COLO829 (cell line): ENCODE measurements at places on chromosomes 16 and 17.

- DNase-seq = no peak
Measured at GRCh38 chr17:28585851-28586250, 9.2 kb upstream of the ALDOC start.

DNA sequence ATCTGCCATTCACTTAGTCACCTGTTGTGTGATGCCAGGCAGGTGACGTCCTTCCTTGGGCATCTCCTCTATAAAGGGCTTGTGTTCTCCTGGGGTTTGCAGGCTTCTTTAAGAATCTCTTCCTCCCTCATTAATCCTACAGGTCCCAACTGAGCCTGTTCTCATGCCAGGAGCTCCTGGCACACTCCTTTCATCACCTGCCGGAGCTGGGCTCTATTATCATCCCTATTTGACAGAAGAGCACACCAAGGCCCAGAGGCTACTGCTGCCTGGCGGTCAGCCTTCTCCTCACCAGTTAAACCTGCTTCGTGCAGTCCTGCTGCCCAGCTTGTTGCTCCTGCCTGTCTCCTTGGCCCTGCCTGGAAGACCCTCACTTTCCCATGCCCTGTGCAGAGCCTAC lies 51.2 kb downstream of the RAI1 start:
- no peak for DNase-seq

GRCh38 chr16:52825892-52826291 lies 226.8 kb downstream of the CHD9NB start:
- DNase-seq = no peak

DNA sequence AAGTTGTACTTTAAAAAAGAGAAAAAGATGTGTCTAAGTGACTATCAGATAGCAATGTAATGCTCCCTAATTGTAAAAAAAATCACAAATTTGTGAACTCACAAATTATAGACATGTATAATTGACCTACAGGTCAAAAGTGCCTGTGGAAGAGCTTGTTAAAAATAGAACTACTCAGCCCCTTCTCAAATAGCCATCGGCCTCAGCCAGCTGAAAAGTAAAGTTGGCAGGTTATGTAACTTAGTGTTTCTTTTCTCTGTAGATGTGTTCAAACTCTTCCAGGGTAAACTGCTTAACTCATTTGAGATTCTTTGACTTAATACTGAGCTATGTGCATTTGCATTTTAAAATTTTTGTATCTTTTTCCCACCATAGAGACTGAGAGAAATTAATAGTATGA lies 13.3 kb downstream of the AKTIP start:
- no peak for DNase-seq

DNA sequence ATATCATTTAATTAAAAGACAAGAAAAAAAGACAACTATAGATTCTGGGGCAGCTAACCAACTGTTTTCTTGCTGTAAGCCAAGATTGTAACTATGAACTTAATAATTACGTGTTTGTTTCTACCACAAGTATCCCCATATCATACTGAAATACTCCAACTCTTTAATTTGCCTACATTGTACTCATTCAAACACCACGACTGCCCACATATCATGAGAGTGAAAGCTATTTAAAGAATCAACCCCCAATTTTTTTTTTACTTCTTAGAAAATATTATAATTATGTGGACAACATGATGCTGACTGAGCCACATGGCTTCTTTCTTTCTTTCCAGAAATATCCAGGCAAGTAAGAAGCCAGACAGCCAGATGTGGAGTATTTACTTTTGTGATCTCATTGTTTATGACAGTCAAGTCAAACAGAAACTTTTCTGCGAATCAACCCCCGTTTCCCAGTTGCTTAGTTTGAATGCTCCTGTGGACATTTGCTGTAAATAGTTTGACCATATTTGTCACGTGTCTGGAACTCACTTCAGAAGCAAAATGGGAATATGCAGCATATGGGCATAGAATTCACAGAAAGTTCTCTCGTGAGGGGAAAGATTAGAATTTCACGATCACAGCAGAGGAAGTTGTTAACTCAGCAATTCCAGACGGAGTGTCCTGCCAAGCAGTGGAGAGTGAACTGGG lies 126.8 kb upstream of the PSMD7 start:
- DNase-seq = no peak

DNA sequence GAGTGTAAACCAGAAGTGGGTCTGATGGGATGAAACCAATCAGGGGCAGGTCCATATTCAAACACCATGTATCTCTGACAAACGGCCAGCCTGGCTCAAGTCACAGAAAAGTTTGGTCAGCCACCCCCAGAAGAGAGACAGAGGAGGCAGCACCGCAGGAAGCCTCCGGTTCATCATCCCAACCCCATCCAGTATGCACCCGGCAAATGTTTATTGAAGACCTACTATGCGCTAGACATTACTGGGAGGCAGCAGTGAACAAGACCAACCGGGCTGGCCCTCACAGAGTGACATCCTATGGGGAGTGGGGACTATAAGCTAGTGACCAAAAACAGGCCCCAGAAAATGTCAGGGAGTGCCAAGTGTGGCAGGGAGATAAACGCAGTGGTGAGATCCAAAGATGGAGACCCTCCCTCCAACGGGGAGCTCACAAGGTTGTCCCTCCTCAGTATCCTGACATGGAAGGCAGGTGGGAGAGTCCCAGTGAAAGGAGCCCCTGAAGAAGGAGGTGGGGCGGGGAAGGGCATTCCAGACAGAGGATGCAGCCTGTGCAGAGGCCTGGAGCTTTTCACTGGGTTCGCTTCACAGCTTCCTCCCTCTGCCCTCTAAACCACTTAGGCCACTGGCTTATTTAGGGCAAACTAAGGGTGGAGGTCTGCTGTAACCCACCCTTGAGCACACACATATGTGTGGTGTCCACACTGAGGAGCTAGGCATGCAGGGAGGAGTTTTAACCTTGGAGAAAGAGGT lies 2.0 kb downstream of the GSG1L start:
- DNase-seq = no peak

- DNase-seq = no peak
Measured at GRCh38 chr16:79265701-79266100, 334.8 kb downstream of the MAF start.
